SHP77 (cell line): ENCODE measurements at places on chromosomes 4 and X.

DNA sequence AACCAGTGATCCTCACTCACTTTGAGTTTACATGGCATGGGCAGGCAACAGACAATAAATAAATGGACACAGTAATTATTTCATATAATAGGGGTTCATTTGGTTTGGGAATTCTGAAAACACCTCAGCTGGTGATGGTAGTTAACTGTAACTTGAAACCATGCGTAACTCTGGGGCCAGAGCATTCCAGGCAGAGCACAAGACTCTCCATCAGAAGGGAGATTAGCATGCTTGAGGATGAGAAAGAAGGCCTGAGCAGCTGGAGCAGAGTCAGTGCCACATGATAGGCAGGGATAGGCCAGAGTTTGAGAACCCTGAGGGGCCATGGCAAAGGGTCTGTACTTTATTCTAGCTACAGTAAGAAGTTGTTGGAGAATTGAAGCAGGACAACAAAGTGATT lies 56.3 kb upstream of the CXCL8 start:
- DNase-seq, result no peak

GRCh38 chr4:146159384-146160058 lies 16.0 kb upstream of the LSM6 start:
- DNase-seq, result no peak

DNA sequence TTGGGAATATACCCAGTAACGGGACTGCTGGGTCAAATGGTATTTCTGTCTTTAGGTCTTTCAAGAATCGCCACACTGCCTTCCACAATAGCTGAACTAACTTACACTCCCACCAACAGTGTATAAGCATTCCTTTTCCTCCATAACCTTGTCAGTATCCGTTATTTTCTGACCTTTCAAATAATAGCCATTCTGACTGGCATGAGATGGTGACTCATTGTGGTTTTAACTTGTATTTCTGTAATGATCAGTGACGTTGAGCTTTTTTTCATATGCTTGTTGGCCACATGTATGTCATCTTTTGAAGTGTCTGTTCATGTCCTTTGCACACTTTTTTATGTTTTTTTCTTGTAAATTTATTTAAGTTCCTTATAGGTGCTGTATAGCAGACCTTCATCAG lies 81.2 kb downstream of the ADAM29 start:
- no peak for DNase-seq

DNA sequence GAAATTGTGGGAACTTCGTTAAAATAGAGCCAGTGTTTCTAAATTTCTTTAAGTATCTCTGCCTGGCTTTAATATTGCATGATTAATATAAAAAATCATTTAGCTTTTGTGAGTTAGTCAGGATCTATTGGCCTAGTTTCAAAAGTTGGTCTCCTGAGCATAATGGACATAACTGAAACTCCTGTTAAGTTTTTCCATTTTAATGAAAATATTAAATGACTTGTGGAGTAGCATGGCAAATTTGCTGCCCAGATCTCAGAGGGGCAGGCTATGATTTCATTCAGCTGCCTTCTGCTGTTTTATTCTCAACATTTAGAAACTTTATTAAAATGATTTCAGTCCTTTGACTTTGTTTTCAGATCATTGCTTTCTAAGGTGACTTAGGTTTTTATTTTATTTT lies 962.9 kb upstream of the GRID2 start:
- DNase-seq, result no peak

GRCh38 chr4:128512767-128513322 lies 225.2 kb upstream of the PGRMC2 start:
- no peak for DNase-seq

DNA sequence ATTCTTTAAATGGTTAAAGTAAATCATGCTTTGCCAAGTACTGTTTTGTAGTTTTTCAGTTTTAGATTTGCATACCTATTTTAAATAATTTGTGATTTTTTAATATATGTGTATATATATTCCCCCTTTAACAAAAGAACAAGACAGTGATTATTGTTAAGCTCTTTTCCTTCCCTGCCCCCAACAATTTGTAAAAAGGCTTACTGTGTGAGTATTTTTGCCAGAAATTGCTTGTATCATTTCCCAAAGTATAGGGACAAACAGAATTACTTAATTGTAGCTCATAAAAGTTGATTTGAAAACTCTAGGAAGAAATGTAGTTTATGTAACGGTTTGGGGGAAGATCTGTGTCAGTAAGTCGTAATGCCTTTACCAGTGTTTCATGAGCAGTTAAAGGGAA lies 19.0 kb downstream of the CPEB2 start:
- DNase-seq, result no peak

GRCh38 chr4:168059251-168059650 lies 33.1 kb upstream of the ANXA10 start:
- DNase-seq, result no peak

DNA sequence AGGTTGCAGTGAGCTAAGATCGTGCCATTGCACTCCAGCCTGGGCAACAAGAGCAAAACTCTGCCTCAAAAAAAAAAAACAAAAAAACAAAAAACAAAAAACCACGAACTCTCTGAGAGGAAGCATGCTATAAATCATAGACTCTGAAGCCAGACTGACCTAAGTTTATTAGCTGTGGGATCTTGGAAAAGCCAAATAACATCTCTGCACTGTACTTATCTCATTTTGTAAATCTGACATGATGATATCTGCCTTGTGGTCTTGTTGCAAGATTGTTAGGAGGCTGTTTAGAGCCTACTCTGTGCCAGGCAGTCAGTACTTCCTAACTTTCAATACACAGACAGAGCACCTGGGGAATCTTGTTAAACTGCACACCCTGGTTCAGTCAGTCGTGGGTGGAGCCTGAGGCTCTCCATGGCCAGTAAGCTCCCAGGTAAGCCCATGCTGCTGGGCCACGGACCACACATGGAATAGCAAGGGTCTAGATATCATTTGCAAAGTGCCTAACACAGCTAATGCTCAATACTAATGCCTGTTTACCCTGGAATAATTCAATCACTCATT lies 107.6 kb upstream of the SMIM10 start:
- DNase-seq, result no peak
